Aorta (tissue), 5 donors: ENCODE measurements at places on chromosomes 1 and 21. TPM values are rescaled to one million over a fixed set of nuclear protein-coding genes. Genes with fewer than 3 reads are reported as not detected.

The KIF21B gene
- 4.6 TPM for total RNA-seq

DNA sequence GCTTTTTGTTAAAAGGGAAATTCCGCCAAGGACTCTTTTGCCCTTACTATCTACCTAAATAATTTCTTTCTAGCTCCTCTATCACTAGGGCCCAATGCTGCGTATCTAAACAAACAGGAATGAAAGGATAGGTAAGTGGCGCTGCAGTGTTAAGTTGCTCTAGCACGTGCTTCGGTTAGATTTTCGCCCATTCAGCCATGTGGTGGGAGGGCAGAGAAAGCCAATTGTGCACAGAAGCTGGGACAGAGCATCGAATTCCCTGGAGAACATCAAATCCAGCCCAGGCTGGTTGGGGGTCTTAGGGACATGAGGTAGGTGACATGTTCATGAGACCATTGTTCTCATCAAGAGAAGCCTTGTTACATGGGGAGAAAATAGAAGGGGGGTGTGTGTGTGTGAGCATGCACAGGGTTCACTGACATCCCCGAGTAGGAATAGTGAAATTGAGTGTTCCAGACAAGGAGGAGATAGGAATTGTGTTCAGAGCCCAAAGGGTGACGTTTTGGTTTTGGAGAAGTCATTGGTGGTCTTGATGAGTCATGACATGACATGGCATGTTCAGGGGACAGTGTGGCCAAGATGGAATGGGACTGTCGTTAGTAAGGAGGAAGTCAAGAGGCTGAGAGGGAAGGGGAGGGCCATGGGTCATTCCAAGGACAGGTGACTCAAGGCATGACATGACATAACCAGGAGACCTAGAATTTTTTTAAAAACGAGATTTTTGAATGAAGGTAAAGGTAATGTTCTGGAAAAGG is 107.1 kb downstream of the TLR5 start:
- H3K4me1 ChIP-seq = no peaks in the 10 kb centered on the region
- H3K36me3 ChIP-seq = no peaks in the 10 kb centered on the region
- no peak overlapping the region for H3K27ac ChIP-seq
- H3K27me3 ChIP-seq = no peaks in the 10 kb centered on the region

The CR1L gene
- total RNA-seq = not detected

DNA sequence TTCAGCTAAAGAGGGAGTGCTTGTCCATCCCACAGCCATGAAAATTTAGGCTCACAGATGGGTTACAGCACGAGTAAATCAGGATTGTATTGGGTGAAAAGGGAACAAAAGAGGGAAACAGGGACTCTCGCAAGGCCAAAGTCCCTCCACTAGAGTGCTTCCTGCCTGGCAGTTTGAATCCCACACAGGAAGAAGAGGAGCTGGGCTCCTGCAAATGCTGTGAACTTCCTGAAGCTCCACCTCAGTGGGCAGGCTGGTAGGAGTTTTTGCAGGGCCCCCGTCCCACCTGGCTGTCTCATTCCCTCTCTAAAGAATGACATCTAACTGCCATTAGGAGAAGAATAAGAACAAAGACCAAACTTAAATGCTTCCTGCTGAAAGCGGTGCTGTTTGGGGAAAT is 712.0 kb upstream of the PRMT6 start:
- H3K36me3 ChIP-seq = no peaks in the 10 kb centered on the region
- no peak for DNase-seq
- no peaks in the 10 kb centered on the region for H3K27me3 ChIP-seq
- H3K4me3 ChIP-seq = no peak overlapping the region
- H3K4me1 ChIP-seq = no peaks in the 10 kb centered on the region
- no peak overlapping the region for H3K27ac ChIP-seq

The ACKR1 gene
- 226 TPM for total RNA-seq

- no peaks in the 10 kb centered on the region for H3K36me3 ChIP-seq
- no peak overlapping the region for H3K27ac ChIP-seq
- no peak for DNase-seq
- H3K4me1 ChIP-seq = no peaks in the 10 kb centered on the region
- H3K4me3 ChIP-seq = no peak overlapping the region
Measured at GRCh38 chr1:18233176-18233864, 125.7 kb downstream of the IGSF21 start.

DNA sequence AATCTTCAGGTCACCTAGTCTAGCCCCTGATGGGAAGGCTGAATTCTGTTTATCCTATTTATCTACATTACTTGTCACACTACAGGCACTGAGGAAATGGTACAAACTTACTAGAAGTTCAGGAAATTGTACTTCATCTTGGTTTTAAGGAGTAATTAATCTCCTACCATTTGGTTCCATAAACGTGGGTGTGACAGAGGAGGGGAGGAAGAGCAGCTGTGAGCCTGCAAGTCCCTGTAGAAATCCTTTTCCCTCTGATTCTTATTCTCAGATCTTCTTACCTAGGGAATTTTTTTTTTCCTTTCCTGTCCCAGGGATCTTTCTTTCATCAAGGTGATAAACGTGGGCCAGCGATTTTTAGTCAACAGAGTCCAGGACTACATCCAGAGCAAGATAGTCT is 14.1 kb downstream of the PFKFB2 start:
- H3K36me3 ChIP-seq = peaks cover 3% of the 10 kb centered on the region
- no peak overlapping the region for H3K27ac ChIP-seq
- H3K27me3 ChIP-seq = no peaks in the 10 kb centered on the region
